ENCODE measurements at places on chromosomes 12 and 14.

GRCh38 chr12:106149096-106149784, 10.5 kb upstream of the NUAK1 start:
- peak; percentile 61 for DNase-seq

GRCh38 chr14:57884175-57884574, 18.3 kb upstream of the SLC35F4 start:
- peak; percentile 15 for DNase-seq

- no peak for DNase-seq
Measured at GRCh38 chr12:113816866-113817265, 149.3 kb downstream of the RBM19 start.

DNA sequence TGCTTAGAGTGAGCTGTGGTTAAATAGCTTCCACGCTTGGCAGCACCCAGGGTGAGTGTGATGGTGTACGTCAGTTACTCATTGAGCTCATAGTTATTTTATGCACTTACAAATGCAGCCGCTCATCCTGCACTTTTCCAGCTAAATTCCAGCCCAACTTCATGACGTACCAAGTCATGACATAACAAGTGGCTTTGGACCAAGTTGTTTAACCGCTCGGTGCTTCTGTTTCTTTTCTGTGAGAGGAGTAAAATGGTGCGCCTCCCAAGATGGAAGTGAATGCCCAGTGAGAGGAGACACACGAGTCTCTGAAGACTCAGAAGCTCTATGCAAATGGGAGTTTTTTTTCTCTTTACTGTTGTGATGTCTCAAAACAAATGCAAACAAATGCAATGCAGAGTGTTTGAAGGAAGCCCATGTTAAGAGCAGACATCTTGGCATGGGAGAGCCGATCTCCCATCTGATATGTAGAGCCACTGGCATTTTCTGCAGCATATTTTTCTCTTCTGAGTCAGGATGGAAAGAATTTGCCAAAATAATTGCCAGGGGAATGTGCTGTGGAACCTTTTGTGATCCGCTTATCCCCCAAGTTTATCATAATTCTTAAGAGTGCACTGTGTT, 72.2 kb downstream of the FBXW8 start:
- peak; percentile 26 for DNase-seq

GRCh38 chr12:114858388-114859146, 174.6 kb upstream of the TBX3 start:
- no peak for DNase-seq

GRCh38 chr12:98893126-98893674, 248.1 kb downstream of the APAF1 start:
- DNase-seq: no peak

- peak; percentile 92 for DNase-seq
Measured at GRCh38 chr14:93112891-93113677, 2.6 kb downstream of the ITPK1 start.

- DNase-seq: no peak
Measured at GRCh38 chr14:93733231-93733630, 55.1 kb downstream of the PRIMA1 start.

DNA sequence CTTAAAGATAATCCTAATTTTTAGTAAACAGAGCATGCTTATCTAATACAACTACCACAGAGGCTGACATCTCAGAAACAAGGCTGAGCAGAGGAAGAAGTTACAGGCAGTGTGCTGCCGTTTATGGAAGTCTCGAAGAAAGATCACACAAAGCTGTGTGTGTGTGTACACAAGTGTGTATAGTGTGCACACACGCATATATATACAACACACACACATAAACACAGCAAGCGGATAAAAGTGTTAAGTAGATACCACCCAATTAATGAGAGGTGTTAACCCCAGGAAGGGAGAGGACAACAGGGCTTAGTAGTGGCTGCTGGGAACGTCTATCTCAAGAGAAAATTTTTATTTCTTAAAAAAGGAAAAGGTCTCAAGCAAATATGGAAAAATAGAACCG, 15.3 kb downstream of the CCDC88C start:
- no peak for DNase-seq

- no peak for DNase-seq
Measured at GRCh38 chr12:69844416-69844815, 19.4 kb downstream of the MYRFL start.

GRCh38 chr12:59844750-59845149, 248.9 kb downstream of the SLC16A7 start:
- DNase-seq: no peak

- no peak for DNase-seq
Measured at GRCh38 chr12:84043355-84043754, 869.2 kb downstream of the SLC6A15 start.

GRCh38 chr12:10068644-10069043, 30.1 kb downstream of the CLEC1A start:
- DNase-seq: no peak

- DNase-seq: no peak
Measured at GRCh38 chr12:3747543-3747942, 5.4 kb downstream of the CRACR2A start.

GRCh38 chr12:18850752-18851151, 112.8 kb downstream of the CAPZA3 start:
- DNase-seq: no peak

DNA sequence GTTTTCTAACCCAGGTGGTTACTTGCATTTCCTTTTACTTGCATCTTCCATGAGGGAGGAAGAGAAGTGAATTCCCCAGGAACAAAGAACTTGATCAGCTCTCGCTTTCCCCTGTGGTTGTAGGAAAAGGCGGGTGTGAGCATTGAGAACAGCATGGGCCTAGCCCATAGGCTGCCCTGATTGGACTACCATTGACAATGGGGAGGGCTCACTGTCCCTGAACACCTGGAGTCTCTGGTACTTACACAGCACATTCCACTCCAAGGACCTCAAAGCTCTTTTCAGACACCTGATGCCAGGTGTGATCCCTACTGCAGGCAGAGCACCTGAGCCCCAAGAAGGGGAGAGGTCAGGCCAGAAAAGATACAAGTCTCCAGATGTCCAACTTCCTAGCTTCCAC, 25.0 kb downstream of the MAX start:
- no peak for DNase-seq

- no peak for DNase-seq
Measured at GRCh38 chr14:100780646-100781355, 45.1 kb upstream of the MEG3 start.

- DNase-seq: peak; percentile 12
Measured at GRCh38 chr14:57502586-57503254, 9.1 kb upstream of the CCDC198 start.
